Dermis microvascular lymphatic vessel endothelial cell (primary cell): ENCODE measurements at places on chromosomes 4 and X.

GRCh38 chr4:44025376-44026020 lies 423.1 kb downstream of the KCTD8 start:
- peak; percentile 73 for DNase-seq

- DNase-seq = no peak
These were observed 12.2 kb downstream of the SRD5A3 start for GRCh38 chr4:55358246-55358645.

- DNase-seq = no peak
These were observed 77.8 kb downstream of the SHROOM2 start for GRCh38 chrX:9864011-9864410.

- DNase-seq = no peak
These were observed 52.9 kb downstream of the MAP7D2 start for GRCh38 chrX:20063716-20064351.

DNA sequence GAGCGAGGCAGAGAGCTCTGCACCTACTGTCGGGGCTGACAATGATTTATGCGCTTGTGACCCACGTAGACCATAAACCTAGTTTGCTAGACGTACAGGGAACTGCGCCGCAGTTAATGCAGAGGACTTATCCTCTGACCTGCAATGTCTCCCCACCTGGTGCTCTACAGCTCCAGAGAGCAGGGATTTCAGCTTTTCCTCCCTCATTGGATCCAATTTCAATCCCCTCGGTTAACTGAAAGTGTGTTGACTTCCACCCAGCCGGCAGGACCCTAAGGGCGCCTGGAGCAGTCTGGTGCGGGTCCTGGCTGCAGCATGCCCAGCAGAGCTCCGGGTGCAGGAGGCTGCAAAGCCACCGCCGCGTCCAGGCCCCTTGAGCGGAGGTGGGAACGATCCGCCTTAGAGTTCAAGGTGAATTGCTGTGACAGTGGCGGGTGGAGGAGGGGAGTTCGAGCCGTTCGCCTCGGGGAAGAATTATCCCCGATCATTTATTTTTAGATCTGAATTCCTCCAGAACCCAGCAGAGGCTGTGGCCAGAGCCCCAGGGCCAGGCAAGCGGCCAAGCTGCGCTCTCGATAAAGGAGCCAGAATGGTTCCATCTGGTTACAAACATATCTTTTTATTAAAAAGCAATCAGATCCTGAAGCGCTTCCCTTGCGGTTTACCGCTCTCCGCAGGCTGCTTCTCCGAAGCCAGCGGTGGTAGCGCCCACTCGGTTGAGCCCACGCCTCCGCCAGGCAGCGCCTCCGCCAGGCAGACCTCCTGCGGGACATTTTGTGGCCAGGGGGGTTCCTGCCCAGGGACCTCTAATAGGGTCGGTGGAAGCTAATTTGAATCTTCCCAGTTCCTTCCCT lies 66.0 kb downstream of the FBXO8 start:
- DNase-seq = no peak

DNA sequence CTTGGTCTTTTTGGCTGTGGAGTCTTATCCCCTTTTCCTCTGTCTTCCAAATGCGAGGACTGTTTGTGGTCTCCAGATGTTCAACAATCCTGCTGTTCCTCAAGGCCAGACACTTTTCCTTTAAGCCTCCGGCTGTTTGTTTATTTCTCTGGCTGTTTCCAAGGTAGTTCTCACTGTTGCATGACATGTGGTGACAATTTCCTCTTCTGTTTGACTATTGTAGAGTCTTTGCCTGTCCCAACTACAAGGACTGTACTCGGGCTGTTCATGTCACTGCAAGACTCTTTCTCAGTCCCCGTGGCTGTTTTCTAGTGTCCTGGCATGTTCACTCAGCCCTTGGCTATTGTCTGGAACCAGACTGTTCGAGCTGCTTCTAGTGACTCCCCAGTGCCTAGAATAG lies 50.6 kb downstream of the ZNF157 start:
- no peak for DNase-seq

DNA sequence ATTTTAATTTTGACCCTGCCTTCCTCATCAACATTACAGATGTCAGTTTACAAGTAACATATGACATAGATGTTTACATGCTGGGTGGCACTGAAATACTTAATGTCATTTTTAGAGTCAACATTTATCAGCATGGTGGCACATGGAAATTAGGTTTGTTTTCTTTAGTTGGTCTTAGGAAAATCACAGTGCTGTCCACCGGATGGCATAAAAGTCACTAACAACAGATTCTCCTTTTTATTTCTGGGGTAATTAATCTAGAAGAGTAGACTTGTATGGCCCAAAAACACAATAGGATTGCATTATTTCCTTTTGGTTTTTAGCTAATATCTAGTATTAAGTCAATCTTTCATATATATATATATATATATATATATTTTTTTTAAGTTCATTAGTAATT lies 88.6 kb upstream of the HHIP start:
- no peak for DNase-seq

DNA sequence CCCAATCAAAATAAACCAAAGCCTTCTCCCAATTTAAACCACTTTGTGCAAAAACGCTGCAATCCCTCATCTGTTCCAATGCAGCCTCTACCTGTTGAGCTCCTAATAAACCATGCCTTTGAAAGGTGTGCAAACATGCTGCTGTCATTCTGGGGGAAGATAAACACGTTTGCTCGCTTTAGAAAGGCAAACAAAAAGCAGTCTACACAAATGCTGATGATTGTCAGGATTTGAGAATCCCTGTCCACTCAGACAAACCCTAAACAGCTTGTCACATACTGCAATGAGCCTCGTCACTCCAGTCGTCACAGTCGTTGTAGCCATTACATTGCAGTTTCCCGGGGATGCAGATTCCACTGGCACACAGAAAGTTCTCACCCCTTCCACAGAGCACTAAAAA lies 145.2 kb downstream of the CORIN start:
- DNase-seq = no peak

- DNase-seq = no peak
These were observed 417.6 kb upstream of the MAOA start for GRCh38 chrX:43238461-43238945.

GRCh38 chr4:80134936-80135701 lies 62.1 kb upstream of the ANTXR2 start:
- peak; percentile 18 for DNase-seq

DNA sequence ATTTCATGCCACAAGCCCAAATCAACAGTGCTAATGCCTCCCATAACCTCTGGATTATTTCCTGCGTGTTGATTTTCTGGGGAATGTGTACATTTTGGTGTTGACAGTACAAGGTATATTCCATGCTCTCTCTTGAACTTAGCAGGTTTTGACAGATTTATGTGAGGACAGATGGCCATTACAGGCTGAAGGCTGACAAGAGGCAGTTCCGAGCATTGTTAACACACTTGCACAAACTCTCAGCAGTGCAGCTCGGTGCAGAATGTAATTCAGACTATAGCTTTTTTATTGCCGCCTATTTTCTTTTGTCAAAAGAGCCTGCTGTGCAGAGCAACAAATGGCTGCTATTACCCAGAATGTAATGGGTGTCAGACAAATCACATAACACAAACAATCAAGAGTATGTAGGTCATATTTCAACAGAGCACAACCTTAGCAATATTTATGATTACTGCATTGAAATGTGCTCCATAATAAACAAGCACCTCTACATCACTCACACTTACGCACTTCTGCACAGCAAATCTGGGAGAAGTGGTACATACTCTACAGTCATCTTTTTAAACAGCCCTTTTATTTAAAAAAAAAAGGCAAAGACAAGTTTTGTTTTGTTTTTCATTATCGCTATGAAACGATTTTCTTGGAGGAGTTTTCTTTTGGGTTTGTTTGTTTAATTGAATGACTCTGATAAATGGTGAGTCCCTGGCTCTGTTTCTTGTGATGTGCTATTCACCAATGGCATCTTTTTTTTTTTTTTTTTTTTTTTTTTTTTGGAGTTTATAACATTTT lies 71.6 kb downstream of the PPARGC1A start:
- no peak for DNase-seq

DNA sequence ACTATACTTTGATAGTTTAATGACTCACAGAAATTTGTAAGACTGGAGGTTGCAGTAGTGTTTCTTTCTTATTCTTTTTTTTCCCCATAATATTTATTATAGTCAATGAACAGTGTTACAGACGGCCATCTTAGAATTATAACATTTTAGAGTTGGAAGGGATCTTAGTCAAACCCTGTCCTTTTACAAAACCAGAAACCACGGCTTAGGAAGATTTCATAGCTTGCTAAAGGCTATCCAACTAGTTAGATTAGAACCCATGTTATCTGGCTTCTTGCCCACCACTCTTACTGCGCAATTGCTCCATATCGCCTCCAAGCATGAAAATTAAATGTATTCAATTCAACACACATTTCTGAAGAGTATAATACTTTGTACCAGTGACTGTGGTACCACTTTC lies 1.1 kb downstream of the XIAP start:
- DNase-seq = peak; percentile 28
